ENCODE measurements at places on chromosomes 16 and 17.

- no peak for DNase-seq
Observed at GRCh38 chr17:73281928-73282327, 20.2 kb upstream of the CPSF4L start.

GRCh38 chr17:42167807-42168206 lies 13.0 kb upstream of the RAB5C start:
- DNase-seq = no peak

DNA sequence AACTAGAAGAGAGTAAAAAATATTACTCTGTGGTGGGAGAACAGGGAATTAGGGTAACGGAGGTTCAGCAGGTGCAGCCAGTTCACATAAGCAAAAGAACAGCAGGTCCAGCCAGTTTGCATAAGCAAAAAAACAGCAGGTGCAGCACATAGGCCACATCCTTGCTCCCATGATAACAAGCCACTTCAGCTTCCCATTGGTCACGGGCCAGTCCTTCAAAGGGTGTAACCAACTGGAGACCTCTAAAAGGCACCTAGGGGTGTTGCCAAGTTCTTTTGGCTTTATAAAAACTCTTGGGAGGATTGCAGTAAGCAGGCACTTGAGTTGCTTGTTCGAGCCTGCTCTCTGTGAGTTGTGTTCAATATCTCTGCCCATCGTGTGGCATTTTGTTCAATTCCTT lies 488.1 kb downstream of the XYLT1 start:
- no peak for DNase-seq

- peak; percentile 55 for DNase-seq
Observed at GRCh38 chr16:79599837-79600637, 500 bp downstream of the MAF start.

DNA sequence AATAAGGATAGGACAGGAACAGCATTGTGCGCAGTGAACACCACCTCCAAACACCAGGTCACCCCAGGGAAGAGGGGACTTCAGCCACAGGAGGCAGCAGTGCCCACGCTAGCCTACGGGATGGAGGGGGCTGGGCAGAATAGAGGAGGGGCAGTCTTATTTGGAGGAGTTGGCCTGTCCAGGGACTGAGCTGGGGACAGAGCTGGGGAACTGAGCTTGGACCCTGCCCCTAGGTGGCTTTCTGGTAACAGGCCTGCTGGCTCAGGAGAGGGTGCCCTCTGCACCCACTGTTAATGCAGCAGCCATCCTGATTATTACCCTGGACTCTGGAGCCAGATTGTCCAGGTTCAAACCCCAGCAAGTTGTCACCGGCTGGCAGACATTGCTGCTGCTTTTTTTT lies 9.3 kb downstream of the CCDC102A start:
- no peak for DNase-seq

DNA sequence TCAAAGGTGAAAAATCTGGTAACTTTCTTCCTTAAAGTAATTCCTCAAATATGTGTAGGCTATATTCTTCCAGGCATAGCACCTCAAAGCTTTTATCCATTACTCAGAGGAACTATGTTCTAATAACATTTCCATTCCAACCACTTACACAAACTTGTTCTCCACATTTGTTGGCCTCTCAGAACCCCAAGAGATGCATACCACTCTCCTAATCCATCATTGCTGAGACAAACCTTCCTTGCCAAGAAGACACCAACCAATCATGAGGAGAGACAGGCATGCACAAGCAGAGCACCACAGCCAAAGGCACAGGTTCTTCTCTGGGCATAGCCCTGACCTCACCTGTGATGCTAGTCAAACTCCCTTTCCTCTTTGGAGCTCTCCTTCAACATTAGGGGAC lies 20.9 kb downstream of the CDH11 start:
- DNase-seq = no peak

GRCh38 chr16:1791256-1791942 lies 2.1 kb downstream of the IGFALS start:
- no peak for DNase-seq

GRCh38 chr17:6775871-6776405 lies at the start of gene FBXO39:
FBXO39 (plus strand) TSS chr17:6776215; CDS start chr17:6779869, 3,654 bp downstream.
- peak; percentile 45 for DNase-seq

DNA sequence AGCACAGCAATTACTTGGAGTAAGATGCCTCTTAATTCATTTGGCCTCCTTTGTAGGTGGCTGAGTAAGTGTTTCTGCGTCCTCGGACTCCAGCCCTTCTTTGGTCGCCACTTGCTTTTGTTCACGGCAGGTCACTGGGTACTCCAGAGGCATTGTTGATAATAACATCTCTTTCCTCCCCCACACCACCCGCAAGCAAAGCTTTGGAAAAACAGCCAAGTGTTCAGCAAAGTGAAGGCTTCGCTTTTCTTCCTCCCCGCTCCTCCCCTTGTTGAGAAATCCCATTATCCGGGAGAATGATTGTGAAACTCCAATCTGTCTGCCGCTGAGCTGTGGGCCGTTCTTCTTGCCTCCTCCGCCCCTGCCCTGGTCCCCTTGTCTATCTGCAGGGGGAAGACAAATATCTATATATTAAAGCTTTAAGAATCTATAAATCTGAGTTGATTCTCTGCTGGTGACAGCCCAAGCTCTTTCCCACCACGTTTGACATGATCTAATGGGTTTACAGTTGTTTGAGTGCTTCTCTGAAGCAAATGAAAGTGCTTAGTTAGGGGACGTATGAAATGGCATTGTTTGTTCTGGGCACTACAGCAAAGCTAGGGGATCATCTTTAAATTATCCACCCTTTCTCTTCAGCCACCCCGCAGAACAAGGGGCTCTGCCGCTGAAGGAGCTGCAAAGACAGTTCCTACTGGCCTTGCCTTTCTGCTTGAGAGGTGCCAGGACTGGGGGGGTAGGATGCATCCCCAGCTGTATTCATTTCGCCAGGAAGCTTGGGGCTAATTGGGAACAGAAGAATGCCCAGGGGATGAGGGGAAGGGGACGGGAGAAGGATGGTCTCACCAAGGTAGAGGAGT lies 167.1 kb downstream of the CCDC182 start:
- no peak for DNase-seq

GRCh38 chr17:33164169-33164881 lies 128.8 kb downstream of the ASIC2 start:
- DNase-seq = no peak

DNA sequence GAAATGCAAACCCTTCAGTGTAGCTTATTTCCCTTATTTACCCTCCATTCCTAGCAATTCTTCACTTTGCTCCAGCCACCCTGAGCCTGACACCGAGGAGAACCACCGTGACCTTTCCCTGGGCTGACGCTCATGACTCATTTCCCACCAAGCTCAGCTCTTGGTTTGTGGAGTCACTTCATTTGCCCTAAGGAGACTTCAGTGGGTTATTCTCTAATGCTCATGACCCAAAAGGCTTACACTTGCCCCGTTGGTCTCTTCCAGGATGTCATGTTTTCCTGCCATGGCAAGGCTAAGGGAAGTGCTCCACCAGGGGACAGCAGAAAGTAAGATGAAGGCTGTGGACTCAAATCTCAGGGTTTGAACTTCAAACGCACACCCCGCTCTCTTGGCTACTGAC lies 161.0 kb downstream of the CBLN1 start:
- DNase-seq = no peak

All from common myeloid progenitor, CD34-positive (primary cell).